ENCODE measurements at places on chromosomes 5 and 9.
A peak's percentile ranks its signal among the peaks of the same experiment; 100 is the strongest.

- no peak for DNase-seq
Measured at GRCh38 chr5:178672630-178673029, 45.8 kb upstream of the CLK4 start.

- DNase-seq: no peak
Measured at GRCh38 chr9:88873635-88874034, 117.6 kb upstream of the S1PR3 start.

GRCh38 chr9:109020581-109021511 lies 7.5 kb upstream of the CTNNAL1 start:
- DNase-seq: peak; percentile 64

DNA sequence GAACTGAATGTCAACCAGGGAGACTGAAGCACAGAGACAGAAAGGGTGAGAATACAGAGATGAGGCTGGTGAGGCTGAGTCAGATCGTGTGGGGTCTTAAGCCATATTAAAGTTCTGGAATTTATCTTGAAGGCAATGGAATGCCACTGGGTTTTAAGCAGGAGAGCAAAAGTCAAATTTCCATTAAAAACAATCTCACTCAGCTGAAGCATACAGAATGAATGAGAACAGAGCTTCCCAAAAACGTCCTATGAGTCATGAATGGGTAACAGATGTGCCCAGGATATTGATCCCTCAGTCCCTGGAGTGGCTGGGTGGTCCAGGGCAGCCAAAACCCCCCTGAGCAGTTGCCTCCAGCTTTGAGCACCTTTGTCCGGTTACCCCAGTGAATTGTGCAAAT lies 44.9 kb downstream of the PFDN1 start:
- DNase-seq: no peak

DNA sequence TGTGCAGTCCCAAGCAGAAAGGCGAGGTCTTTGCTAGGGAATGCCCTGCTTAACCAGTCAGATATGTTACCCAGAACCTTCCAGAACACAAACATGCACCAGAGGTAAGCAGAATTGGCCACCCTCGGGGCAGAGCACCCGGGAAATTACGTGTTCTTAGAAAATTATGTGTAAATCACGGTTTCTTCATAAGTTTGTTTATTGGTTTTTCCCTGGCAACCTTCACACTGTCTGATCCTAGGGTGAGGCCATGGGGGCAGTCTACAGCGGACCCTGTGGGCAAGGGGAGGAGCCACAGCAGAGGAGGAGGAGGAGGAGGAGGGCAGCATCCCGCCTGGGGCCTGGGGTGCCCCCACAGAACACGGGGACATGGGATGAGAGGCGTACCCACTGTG lies 31.4 kb downstream of the RXRA start:
- no peak for DNase-seq

- no peak for DNase-seq
Measured at GRCh38 chr5:15844253-15844652, 335.3 kb downstream of the MARCHF11 start.

DNA sequence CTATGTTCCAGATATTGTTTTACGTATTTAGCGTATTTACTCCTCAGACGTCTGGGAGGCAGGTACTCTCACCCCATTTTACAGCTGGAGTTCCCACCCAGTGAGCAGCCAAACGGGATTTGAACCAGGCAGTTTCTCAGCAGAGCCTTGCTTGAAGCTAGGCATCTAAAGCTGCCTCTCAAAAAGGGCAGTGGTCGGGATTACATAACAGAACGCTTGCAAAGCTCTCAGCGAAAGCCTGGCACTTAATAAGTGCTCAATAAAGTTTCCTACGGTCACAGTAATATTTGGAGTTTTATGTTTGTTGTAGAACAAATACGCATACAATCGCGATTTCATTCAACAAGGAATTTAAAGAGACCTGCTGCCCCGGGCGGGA lies 286 bp upstream of the BSPRY start:
- peak; percentile 17 for DNase-seq

DNA sequence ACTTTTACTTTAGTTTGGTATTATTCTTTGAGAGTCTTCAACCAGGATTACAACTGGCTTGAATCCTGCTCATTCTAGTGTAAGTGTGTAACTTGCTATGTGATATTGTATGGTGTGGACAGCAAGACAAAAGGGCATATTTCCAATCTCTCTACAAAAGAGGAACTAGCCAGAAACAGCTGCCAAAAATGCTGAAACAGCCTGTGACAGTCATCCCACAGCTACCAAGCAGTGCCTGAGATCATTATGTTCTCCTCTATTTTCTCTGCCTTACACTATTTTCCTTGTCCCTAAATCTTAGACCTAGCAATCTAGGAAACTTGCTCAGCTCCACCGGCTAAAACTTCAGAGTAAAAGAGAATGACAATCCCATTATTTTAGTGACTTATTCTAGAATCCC lies 42.8 kb downstream of the WDR41 start:
- DNase-seq: peak; percentile 54

DNA sequence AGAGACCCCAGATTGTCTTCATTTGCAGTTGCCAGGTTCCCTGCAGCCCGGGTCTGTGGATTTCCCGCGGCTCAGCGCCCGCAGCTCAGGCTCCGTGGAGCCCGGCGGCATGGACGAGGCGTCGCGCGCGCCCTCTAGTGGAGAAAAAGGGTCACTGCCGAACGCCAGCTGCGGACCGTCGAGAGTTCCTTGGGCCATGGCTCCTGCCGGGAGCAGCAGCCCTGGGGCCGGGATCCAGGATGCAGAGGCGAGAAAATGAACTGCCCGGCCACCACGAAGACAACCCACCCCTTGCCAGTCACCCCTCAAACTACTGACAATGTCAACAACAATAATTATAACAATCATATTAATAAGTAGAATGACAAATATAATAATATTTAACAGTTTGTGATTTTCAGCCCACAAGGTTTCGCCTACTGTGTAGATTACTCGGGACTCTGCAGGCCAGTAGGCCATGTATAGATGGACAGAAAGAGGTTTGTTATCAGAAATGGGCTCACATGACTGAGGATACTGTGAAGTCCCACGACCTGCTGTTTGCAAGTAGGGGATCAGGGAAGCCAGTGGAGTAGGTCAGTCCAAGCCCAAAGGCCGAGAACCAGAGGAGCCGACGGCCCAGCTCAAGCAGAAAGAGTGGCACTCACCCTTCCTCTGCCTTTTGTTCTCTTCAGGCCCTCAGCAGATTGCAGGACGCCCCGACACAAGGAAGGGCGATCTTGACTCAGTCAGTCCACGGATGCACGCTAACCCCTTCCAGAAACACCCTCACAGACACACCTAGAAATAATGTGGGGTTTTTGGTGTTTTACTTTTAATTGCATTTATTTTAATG lies 43.1 kb downstream of the BOD1 start:
- peak; percentile 52 for DNase-seq

All from NB4 (cell line).